Stimulated activated CD4-positive, alpha-beta T cell treated with anti-CD3 and anti-CD28 coated beads, Interleukin-12 subunit alpha, Interleukin-12 subunit beta, amount 100 ng/mL, for 24 hours (primary cell): ENCODE measurements at places on chromosomes 7 and 10.

DNA sequence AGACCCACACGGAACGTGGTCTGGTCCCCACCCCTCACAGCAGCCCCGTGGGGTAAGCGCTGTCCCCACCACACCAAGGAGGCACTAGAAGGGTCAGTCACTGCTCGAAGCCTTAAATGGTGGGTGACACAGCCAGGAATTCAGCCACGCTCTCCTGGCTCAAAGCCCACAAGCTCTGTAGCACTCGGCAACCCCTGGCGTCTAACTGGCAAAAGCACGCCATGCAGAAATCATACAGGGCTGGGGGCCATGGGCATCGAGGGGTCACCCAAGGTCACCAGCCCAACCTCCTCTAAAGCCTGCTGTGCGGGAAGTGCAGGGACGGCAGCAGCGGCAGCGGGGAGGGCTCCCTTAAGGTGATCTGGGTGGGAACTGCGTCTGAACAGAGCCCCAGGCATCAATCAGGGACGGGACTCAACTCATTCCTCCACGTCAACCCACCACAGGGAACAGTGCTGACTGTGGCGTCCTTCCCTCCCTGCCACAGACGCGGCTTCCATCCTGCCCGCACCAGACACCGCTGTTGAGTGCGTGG, 7.8 kb downstream of the GPER1 start:
- DNase-seq: no peak

GRCh38 chr7:104826135-104826534, 187.9 kb upstream of the KMT2E start:
- DNase-seq: no peak

GRCh38 chr7:65301007-65301406, 72.6 kb upstream of the ZNF92 start:
- no peak for DNase-seq

GRCh38 chr7:2452074-2452507, 24.1 kb downstream of the GRIFIN start:
- DNase-seq: no peak

DNA sequence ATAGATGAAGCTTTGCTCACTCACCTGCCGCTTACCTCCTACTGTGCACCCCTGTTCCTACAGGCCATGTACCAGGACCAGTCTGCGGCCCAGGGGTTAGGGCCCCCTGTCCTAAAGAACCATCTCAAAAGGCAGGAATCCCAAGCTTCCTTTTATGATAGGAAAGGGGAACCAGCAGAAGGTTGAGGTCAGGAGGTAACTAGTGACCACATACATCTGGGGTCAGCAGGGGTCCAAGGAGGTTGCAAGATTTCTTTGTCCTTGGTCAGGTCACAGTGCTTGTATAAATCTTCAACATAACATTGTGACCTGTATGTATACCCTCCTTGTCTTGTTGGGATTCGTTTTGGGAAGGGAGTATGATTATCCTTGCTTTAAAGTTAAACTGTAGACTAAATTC, 73.8 kb downstream of the OAT start:
- DNase-seq: no peak

DNA sequence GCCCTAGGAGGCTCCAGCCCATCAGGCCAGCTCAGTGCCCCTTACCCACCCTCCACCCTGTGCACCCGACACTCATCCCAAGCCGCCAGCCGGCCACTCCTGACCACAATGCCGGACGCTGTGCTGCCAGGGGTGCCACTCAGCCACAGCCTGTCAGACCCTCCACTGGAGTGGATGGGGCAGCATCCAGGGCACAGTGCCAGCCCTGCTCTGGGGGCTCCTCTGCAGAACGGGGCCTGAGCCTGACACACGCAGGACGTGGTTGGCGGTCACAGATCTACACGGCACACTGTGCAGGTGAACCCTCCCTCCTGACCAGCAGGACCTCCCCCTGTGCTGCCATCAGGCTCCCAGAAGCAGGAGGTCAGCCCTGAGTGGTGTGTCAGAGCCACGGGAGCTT, 114.7 kb downstream of the MAD1L1 start:
- DNase-seq: no peak

DNA sequence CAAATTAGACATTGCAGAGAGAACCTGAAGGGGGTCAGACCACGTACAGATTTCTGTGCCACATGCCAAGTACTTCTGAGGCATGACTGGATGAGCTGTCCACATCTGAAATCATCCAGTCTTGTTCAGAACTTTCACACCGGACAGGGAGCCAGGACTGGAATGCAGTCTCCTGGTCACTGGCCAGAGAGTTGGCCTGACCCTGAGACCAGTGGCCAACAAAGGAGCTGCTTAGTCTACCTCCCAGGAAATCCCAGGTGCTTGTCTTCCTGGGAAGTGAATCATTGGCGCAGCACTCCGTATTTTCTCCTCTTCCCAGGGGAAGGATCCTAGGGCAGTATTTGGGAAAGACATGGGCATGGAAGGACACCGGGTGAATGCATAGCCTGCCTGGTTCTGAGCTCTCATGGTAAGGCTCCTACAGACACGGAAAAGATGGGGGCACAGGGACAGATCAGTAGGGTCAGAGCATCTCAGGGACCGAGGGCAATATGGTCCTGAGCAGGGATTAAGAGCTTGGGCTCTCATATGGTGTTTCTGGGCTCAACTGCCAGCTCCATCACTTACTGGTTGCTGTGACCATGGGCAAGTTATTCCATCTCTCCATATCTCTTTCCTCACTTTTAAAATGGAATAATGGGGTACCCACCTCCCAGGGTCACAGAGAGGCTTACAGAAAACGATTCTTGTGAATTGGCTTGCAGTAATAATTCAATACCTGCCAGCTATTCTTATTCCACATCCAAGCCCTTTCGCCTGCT, 1.3 kb upstream of the SCD start:
- no peak for DNase-seq

- no peak for DNase-seq
Observed at GRCh38 chr10:124870854-124871425, 69.3 kb downstream of the ABRAXAS2 start.

DNA sequence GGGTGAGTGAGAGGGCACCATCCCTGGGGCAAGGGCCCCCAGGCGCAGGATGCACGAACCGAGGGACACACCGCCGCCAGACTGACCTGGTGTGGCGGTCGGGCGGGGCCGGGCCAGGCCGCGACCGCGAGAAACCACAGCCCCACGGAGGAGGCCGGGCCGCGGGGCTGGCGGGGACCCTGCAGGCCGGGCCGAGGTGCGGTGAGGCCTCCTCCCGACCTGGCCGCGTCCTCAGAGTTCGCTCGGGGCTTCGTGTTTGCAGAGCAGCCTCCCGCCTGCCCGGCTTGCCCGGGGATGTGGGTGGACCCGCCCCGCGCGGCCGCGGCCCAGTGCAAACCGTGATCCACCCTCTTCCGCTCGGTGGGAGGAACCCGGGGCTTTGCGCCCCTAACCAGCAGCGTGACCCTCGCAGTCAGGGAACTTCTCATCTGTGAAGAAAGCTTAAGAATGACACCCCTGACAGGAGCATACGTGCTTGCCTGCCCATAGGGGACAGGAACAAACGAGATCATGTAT, 20.6 kb upstream of the HOXA13 start:
- no peak for DNase-seq

- no peak for DNase-seq
Observed at GRCh38 chr7:22200238-22200637, 156.7 kb downstream of the RAPGEF5 start.

- no peak for DNase-seq
Observed at GRCh38 chr7:111363099-111363498, 199.2 kb downstream of the IMMP2L start.

GRCh38 chr10:6918305-6918704, 338.2 kb upstream of the PRKCQ start:
- DNase-seq: peak; percentile 77

DNA sequence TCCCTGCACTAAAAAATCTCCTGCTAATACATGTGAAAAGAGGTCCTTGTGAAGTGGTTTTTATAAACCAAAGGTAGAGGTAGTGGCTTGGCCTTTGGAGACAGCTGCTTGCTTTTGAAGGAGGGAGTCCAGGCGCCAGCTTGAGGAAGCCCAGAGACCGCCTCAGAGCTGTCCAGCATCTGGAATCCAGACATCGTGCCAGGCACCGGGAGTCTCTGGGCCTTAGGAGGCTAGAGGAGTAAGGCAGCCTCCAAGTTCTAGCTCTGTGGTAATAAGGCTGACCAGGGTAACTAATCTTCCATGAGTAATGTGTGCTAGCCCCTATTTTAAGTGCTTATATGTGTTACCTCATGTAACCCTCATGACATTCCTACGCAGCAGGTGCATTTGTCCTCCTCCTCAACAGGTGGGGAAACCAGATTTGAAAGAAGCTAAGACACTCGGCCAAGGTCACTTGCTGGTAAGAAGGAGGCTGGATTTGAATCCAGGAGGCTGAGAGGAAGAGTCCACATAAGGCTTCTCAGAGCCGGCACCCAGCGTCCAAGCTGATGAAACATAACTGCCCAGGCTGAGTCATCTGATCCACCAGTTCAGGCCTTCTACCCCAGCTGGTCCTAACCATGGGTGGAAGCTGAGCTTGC, 26.1 kb downstream of the PRLHR start:
- DNase-seq: no peak

DNA sequence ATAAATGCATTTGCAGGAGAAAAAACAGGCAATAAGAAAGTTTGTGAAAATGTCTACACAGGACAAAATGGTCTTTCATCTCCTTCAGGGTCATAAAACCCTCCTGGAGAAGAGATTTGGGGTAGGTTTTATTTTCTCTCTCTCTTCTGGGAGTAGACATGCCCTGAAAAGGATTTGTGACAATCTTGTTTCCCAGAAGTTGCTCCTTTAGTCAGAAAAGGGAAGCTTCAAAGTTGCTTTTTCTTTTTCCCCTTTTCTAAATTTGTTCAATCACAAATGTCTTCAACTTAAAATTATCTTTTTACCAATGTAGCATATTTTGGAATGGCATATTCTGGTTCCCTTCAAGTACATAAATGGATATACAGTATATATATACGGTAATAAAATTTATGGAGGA, 9.4 kb upstream of the ANKRD22 start:
- DNase-seq: no peak

- DNase-seq: peak; percentile 58
Observed at GRCh38 chr7:107150375-107151073, 18.3 kb upstream of the HBP1 start.

DNA sequence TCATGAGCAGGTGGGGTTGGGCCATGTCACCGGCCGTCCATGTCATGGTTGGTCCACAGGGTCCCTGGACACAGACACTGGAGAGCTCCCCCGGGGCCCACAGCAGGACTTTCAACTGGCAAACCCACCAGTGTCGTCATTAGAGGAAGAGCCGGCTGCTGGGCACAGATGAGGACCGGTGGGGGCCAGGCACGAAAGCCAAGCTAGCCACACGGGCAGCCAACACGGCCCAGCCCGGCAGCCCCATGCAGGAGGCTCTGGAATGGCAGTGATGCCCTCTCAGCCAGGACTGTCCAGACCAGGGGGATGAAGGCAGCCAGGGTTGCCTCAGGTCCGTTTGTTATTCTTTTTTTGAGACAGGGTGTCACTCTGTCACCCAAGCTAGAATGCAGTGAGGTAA, 21.1 kb upstream of the UNCX start:
- DNase-seq: no peak

GRCh38 chr10:63206997-63207811, 74.1 kb downstream of the NRBF2 start:
- no peak for DNase-seq

DNA sequence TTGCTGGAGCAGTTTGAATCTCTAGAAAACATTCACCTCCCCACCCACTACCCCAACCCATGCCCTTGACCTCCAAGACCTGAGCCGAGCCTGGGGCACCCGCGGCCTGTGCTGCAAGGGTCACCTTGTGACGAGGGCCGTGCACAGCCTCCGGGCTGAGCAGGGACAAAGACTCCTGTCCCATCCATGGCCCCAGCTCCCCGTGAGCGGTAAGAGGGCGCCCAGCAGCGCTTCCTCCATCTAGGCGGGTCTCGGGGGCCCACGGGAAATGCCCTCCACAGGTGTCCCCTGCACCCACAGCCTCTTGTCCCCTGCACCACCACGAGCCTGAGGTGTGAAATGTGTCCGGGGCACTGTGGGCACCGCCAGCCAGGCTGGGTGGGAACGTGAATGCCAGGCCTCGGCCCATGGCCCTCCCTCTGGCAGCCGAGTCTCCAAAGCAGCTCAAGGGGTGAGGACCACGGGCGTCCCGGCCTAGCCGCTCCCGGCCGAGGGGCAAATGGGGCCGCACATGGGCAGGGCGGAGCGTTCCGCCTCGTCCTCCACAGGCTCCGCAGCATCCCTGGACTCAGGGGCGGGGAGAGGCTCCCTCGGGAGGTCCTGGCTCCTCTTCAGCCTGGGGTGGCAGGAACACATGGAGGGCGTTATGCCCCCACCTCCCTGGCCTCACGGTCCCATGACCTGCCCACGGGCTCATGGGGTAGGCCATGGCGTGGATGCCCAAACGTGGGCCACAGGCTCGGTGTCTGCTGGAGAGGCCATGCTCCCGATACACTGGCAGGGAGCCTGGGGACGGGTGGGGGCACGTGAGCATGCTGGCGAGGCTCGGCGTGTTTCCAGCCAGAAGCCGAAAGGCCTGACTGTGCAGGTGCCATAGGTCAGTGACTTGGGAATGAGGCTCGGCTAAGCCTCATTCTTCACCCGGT, 21.1 kb downstream of the DPYSL4 start:
- no peak for DNase-seq

GRCh38 chr10:84267503-84268126, 22.8 kb downstream of the RGR start:
- peak; percentile 55 for DNase-seq
